ENCODE measurements at places on chromosomes 11 and 22.

GRCh38 chr11:68941324-68942094, 37.8 kb downstream of the IGHMBP2 start:
- DNase-seq, result no peak

- no peak for DNase-seq
These were observed 132.8 kb downstream of the SOX6 start for GRCh38 chr11:16223558-16223957.

- no peak for DNase-seq
These were observed 1818.1 kb upstream of the RAG2 start for GRCh38 chr11:38416141-38416540.

DNA sequence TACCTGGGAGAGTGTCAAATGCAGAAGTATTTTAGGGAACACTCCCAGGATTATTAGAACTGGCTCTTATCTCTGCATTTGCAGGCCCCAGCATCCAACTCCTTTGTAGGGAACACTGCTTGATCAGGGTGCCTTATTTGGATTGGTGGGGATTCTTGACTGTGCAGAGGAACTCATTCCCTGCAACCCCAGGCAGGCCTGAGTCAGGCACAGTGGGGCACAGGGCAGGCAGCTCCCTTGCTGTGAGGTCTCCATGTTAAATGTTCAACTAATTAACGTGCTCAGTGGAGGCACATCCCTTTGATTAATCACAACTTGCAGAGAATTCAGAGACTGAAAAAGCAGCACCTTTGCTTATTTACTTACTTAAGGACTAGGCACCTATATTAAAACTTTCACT, 102.3 kb upstream of the TENM4 start:
- DNase-seq, result no peak

- no peak for DNase-seq
These were observed 188.0 kb downstream of the MAML2 start for GRCh38 chr11:96154802-96155520.

DNA sequence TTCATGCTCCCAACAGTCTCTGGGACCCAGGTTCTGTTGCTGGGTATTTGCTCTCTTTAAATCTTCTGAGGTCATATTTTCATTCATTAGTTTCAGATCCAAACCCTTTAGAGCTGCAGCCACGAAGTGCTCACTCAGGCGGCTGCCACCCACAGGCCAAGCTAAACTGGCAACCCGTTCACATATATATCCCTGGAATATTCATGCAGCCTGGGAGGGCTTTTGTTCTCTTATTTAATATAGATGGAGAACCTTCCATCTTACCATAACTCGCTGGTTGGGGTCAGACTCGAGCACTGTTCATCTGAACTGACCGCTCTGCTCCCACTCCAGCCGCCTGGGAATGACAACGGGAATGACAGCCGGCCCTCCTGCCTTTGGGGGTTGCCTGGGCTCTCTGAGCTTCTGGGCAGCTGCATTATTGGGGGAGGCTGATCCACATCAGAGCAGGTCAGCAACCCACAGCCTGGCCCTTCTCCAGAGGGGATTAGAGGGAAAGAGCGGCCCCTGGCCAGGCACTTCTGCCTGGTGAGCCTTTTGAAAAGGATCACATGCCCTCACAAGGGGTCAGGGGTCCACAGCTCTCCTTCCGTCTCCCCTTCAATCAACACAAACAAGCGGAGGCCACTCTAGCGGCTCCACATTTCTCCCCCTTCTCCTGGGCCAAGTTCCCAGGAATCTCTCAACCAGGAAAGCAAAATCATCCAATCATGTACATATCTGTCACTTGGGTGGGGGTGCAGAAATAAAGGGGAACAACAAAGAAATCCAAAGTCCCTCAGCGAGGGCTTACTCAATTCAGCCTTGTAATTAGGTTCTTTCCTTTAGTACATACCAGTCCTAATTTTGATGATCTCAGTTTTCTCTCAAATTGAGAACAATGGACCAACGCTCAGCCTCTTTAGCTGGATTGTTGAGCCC, 11.8 kb downstream of the TMEM184B start:
- DNase-seq, result no peak
